Activated CD8-positive, alpha-beta T cell treated with anti-CD3 and anti-CD28 coated beads, Interleukin-2, amount 10 ng/mL, durations not matched to agents 7 days and 5 days (primary cell): ENCODE measurements at places on chromosomes 2 and 18.

- no peaks in the 10 kb centered on the region for H3K36me3 ChIP-seq
- H3K4me3 ChIP-seq: no peak overlapping the region
- DNase-seq: no peak
- no peak overlapping the region for H3K27ac ChIP-seq
- no peaks in the 10 kb centered on the region for H3K4me1 ChIP-seq
Observed at GRCh38 chr2:163515836-163516235, 220.0 kb downstream of the FIGN start.

- peaks cover 4% of the 10 kb centered on the region for H3K4me1 ChIP-seq
- H3K27me3 ChIP-seq: no peaks in the 10 kb centered on the region
- no peak overlapping the region for H3K27ac ChIP-seq
- H3K4me3 ChIP-seq: no peak overlapping the region
- DNase-seq: no peak
- H3K36me3 ChIP-seq: no peaks in the 10 kb centered on the region
Observed at GRCh38 chr2:172046080-172046678, 39.1 kb upstream of the DLX1 start.

GRCh38 chr2:174076975-174077374, 111.8 kb upstream of the SP3 start:
- peaks cover 14% of the 10 kb centered on the region for H3K36me3 ChIP-seq
- no peak overlapping the region for H3K4me3 ChIP-seq

GRCh38 chr2:216139884-216140283, 30.7 kb downstream of the XRCC5 start:
- peak; percentile 54 for DNase-seq
- H3K27me3 ChIP-seq: no peaks in the 10 kb centered on the region
- H3K27ac ChIP-seq: peak overlapping the region; percentile 0
- H3K36me3 ChIP-seq: peaks cover 69% of the 10 kb centered on the region
- H3K4me3 ChIP-seq: no peak overlapping the region

- no peak for DNase-seq
- peak overlapping the region; percentile 19 for H3K27ac ChIP-seq
- H3K27me3 ChIP-seq: peaks cover 14% of the 10 kb centered on the region
- peaks cover 55% of the 10 kb centered on the region for H3K4me1 ChIP-seq
- no peak overlapping the region for H3K4me3 ChIP-seq
Observed at GRCh38 chr2:217948351-217948791, 54.4 kb downstream of the TNS1 start.

DNA sequence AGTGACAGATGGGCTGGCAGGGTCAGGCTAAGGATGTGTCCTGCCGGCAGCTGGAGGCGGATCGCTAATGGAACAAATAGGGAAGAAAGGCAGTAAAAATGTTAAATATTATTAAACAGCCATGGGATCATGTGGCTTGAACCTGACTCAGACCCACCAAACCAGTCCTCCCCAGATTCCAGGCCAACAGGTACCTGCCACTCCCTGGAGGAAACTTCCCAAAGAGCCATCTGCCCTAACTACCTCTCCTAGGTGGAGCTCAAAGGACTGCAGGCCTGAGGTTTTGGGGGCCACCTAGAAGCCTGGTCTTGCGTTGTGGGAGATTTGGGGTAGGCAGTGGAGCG, 34.3 kb downstream of the CIB4 start:
- H3K4me3 ChIP-seq: no peak overlapping the region
- no peak overlapping the region for H3K27ac ChIP-seq
- DNase-seq: no peak
- no peaks in the 10 kb centered on the region for H3K36me3 ChIP-seq
- peaks cover 22% of the 10 kb centered on the region for H3K27me3 ChIP-seq

GRCh38 chr2:3172265-3172935, 205.2 kb downstream of the EIPR1 start:
- H3K36me3 ChIP-seq: peaks cover 4% of the 10 kb centered on the region
- H3K4me1 ChIP-seq: no peaks in the 10 kb centered on the region
- H3K4me3 ChIP-seq: no peak overlapping the region
- no peak overlapping the region for H3K27ac ChIP-seq

GRCh38 chr18:10116574-10116973, 202.8 kb downstream of the VAPA start:
- H3K27me3 ChIP-seq: peaks cover 3% of the 10 kb centered on the region
- H3K36me3 ChIP-seq: no peaks in the 10 kb centered on the region
- no peaks in the 10 kb centered on the region for H3K4me1 ChIP-seq
- DNase-seq: no peak

- no peak overlapping the region for H3K4me3 ChIP-seq
- peaks cover 11% of the 10 kb centered on the region for H3K27me3 ChIP-seq
- H3K27ac ChIP-seq: no peak overlapping the region
- DNase-seq: no peak
- H3K36me3 ChIP-seq: no peaks in the 10 kb centered on the region
Observed at GRCh38 chr2:36701391-36701795, 4.9 kb downstream of the VIT start.

GRCh38 chr18:22335731-22336198, 82.0 kb downstream of the CTAGE1 start:
- no peak overlapping the region for H3K27ac ChIP-seq
- H3K4me3 ChIP-seq: no peak overlapping the region
- H3K27me3 ChIP-seq: peaks cover 2% of the 10 kb centered on the region
- no peak for DNase-seq
- H3K36me3 ChIP-seq: no peaks in the 10 kb centered on the region

- H3K27me3 ChIP-seq: peaks cover 8% of the 10 kb centered on the region
- no peaks in the 10 kb centered on the region for H3K4me1 ChIP-seq
- H3K36me3 ChIP-seq: no peaks in the 10 kb centered on the region
- H3K4me3 ChIP-seq: no peak overlapping the region
Observed at GRCh38 chr2:64151476-64151875, 7.3 kb upstream of the PELI1 start.

DNA sequence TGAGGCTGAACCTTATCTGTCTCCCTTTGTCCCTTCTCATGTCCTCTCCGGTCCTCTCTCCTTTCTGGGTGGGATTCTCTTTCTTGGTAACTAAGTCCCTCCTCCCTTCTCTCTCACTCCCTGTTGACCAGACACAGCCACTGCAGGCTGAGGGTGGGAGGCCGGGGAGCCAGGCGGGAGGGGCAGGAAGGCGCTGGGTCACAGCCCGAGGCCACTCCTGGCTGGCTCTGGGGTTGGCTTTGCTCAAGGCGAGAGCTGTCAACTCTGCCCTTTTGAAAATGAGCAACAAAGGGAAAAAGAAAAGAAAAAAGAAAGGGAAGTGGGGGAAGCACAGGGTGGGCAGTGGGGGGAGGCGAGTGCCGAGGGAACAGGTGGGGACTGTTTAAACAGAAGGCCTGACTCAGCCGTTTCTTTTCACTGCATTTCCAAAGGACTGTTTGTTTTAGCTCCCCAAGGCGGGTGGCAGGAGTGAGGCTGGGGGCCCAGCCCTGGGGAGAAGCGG, 70.5 kb upstream of the IGFBP5 start:
- H3K4me3 ChIP-seq: no peak overlapping the region
- H3K4me1 ChIP-seq: no peaks in the 10 kb centered on the region
- no peaks in the 10 kb centered on the region for H3K36me3 ChIP-seq
- H3K27ac ChIP-seq: no peak overlapping the region
- H3K27me3 ChIP-seq: peaks cover 30% of the 10 kb centered on the region
- DNase-seq: no peak

DNA sequence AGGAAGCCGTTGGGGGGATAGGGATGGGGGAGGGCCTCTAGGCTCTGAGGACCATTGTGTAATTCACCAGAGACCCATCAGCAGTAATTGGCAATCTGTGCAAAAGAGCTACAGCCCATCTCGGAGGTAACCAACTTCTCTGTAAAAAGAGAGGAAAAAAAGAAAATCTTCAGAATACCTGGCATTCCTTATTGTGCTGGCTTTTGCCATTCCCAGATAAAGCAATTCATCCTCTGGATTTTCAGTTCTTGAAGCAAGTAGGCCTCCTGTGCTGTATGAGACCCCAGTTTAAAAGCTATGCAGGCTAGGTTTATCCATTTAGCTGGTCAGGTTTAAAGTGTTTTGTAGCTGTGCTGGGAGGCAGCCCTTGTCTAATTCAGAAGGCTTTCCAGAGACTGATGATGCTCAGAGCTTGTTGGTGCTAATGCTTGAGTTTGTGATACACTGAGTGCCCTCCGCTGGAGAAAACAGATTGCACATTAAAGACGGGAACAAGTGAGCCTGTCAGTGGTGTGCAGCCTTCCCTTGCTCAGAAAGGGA, at the start of gene LRRTM4:
Gene LRRTM4, minus strand, starts transcription at position 446 of the 540 bp plus-strand sequence.
- H3K36me3 ChIP-seq: no peaks in the 10 kb centered on the region
- H3K4me3 ChIP-seq: no peak within 1 kb of the TSS
- H3K27ac ChIP-seq: no peak within 1 kb of the TSS
- no peak for DNase-seq

- no peaks in the 10 kb centered on the region for H3K36me3 ChIP-seq
- H3K4me3 ChIP-seq: no peak overlapping the region
- no peak overlapping the region for H3K27ac ChIP-seq
Observed at GRCh38 chr18:79486356-79487182, 90.8 kb downstream of the NFATC1 start.

- H3K36me3 ChIP-seq: peaks cover 5% of the 10 kb centered on the region
- DNase-seq: peak; percentile 40
- peak overlapping the region; percentile 90 for H3K27ac ChIP-seq
- H3K4me3 ChIP-seq: peak overlapping the region; percentile 93
Observed at GRCh38 chr2:32064021-32064601, 755 bp downstream of the SPAST start.

DNA sequence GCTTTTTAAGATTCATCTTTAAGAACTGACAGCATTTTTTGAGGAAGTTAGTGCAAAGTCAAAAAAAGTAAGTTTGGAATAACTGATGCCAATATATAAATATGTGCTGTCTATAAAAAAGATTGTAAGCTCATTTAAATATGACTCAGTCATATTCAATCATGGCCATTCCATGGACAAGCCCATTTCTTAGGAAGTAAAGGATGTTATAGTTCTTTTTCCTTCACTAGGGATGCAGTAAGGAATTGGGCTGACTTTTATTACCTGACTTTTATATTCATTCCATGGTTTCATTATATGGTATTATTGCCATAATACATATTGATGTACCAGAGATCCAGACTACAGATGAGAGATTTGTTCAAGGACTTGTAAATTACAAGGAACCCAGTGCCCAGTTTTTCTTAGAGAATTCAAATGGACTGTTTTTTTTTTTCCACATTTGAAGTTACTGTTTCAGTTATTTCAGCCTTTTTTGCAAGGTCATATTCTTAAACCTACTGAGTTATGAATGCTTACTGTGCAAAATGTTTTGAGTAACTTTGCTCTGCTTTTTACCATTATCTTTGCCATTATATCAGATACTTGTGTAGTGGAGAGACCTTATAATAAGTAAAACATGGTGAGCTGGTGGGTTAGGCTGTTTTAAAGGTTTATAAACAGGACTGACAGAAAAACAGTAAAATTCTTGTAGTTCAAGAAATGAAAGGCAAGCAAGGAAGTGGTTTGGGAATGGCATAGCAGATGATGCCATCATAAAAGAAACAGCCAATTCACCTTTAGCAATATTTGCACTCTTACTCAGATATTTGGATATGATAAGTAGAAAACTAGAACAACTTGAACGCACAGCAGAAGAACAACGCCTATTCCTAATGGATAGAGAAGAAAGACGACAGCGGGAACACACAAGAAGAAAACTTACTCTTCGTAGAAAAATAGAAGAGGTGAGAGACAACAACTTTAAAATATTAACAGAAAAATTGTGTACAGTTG, 7.6 kb downstream of the FSIP2 start:
- no peaks in the 10 kb centered on the region for H3K27me3 ChIP-seq
- H3K36me3 ChIP-seq: no peaks in the 10 kb centered on the region
- no peak overlapping the region for H3K4me3 ChIP-seq
- DNase-seq: no peak
- H3K4me1 ChIP-seq: no peaks in the 10 kb centered on the region

DNA sequence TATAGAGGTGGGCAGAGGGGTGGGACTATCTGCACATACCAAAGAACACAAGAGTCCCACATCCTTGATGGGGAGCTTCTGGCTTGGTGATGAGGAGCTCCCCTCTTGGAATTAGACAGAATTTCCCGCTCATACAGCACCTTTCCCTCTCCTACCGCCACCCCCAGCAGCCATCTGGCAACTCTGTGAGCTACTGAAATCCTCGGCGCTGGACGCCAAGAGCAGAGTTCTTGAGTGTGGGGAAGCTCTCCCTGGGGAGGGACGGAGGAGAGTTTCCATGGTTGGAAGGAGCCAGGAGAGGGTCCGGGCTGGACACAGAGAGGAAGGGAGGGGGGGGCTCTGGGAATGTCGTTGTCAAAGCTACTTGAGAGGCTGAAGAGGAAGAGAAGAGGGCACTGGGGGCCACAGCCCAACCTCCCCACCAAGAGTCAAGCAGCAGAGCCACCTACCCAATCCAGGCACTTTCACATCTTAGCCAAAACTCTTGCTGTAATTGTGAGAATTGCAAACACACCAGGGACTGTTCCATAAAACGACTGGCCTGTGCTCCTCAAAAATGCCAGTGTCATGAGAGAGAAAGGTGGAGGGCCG, 89.4 kb upstream of the MCFD2 start:
- H3K4me1 ChIP-seq: peaks cover 10% of the 10 kb centered on the region
- peaks cover 18% of the 10 kb centered on the region for H3K36me3 ChIP-seq
- no peaks in the 10 kb centered on the region for H3K27me3 ChIP-seq
- DNase-seq: no peak

DNA sequence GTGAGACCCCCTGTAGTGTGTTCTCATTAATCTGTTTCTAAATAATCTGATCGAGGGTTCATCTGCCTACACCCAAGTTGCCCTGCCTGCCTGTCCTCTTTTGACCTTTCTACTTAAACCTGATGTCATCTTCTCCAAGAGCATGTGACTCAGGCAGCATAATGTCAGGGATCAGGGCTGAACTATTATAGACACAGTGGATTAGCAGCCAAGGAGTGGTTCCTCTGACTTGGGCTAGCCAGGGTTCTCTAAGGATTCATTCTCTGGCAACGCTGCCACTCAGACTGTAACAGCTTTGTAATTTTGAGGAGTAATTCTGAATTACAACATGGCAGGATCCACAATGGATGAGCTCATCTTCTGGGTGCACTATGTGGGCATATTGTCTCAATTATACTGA, 124.0 kb downstream of the MDH1 start:
- no peak for DNase-seq
- no peaks in the 10 kb centered on the region for H3K36me3 ChIP-seq
- H3K4me1 ChIP-seq: no peaks in the 10 kb centered on the region
- H3K4me3 ChIP-seq: no peak overlapping the region

DNA sequence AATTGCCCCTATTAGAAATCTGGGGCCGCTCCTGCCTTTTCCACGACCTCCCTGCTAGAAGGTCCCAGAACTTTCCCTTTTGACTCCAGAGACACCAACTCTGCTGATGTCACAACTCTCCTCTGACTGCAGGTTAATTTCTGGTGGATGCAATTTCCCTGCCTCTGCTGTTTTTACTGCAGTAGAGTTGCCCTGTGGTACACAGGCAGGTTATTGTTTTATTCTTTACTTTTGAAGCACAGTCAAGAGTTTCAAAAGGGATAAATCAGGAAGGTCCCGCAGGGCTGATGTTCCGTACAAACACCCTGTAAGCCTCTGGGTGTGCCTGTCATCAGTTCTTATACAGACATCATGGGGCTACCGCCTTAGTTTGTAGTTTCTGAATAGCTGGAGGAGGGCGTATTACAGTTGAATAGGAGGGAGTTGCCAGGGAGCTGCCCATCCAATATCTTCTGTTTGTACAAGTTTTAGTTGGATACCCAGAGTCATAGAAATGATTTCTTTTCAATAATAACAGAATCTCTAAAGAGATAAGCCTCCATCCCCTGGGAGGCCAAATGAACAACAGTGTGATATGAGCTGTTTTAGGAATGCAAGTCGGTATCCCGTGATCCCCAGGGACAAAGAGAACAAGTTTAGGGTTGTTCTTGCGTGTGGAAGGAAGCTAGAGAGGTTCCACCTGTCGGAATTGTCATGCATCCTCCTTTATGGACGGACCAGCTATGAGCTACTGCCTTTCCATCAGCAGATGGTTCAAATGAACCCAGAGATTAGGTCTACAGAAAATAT, 108.4 kb upstream of the COPS8 start:
- peaks cover 15% of the 10 kb centered on the region for H3K27me3 ChIP-seq
- no peaks in the 10 kb centered on the region for H3K4me1 ChIP-seq
- H3K36me3 ChIP-seq: no peaks in the 10 kb centered on the region
- H3K27ac ChIP-seq: no peak overlapping the region
